ENCODE measurements at places on chromosomes 11 and 22.

GRCh38 chr11:12829131-12829530 lies 154.9 kb downstream of the TEAD1 start:
- DNase-seq: no peak

DNA sequence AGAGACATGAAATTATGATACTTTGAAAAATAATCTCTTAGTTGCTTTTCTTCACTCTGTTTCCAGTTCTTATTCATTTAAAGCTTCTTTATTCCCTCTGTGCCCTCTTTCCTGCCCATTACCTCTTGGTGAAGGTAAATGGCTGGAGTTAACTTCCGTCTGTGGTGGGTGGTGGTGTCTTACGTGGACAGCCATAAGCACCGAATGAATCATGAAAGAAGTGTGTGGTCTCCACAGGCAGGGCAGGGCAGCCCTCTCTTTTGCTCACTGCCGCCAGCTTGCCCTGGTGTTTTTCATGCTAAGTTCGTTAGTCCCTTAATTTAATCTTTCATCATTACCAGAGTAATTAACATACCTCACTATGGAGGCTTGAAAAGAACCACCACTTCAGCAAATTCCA lies 98.7 kb upstream of the SORL1-AS1 start:
- no peak for DNase-seq

DNA sequence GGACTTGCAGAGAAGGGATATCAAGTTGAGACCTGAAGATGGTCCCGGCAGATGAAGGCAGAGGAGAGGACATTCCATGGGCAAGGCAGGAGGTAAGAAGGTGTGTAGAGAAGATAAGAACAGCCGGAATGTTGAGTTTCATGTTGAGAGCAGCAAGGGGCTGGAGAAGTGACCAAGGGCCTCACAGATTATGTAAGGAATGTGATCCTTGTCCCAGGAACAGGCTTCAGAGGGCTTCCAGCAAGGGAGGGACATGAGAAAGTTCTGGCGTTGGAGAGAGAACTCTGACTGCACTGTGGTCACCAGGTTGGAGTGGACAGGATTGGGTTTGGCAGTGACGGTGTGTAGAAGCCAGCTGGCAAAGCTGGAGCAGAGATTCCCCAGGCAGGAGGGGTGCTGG lies 27.6 kb upstream of the PPFIA1 start:
- no peak for DNase-seq

DNA sequence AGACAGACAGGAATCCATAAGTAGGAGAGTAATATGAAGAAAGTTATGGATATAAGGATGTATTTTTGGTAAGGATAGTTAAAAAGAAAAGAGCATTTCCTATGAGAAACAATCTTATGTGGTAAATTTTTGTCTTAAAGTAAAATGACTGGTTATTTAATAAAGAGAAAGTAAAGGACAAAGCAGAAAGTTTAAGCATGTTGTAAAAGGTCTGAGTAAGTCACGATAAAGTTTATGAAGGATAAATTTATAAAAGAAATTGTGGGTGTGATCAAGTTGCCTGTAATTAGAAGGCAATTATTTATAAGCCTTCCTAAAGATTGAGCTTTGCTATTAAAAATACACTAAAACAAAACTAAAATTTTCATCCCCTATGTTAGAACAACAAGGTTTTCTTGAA lies 314.7 kb upstream of the SYN3 start:
- DNase-seq: no peak

DNA sequence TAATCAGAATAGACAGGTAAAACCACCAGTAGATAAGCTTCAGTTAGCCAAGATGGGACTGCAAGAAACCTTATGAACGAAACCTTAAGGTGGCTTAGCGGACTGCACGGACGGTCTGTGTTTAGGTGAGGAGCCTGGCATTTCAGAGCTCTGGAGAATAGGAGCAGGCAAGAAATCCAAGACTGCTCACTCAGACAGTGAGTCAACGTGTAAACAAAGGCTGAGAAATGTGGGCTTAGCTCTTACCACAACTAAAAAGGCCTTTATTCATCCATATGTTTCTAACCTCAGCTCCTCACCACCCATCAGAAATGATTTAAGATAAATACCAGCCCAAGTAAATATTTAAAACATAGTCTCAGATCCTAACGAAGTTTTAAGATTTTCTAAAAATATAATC lies 657.7 kb downstream of the OPCML start:
- DNase-seq: no peak

DNA sequence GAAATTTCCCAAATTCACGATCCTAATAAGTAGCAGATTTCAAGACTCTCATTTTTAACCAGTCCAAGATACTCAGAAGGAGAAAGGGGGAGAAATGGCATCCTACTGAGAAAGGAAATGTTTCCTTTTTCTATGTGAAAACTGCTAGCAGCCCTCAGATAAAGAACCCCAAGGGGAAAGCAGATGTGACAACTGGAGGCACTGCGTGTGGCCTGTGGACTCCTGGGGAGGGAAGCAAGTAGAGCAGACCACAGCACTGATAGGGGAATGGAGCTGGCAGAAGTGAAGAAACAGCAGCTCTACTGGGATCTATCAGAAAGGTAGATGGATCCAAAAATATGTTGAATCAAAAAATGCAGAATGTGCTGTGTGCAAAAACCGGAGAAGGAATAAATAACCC lies 239.7 kb upstream of the API5 start:
- no peak for DNase-seq

DNA sequence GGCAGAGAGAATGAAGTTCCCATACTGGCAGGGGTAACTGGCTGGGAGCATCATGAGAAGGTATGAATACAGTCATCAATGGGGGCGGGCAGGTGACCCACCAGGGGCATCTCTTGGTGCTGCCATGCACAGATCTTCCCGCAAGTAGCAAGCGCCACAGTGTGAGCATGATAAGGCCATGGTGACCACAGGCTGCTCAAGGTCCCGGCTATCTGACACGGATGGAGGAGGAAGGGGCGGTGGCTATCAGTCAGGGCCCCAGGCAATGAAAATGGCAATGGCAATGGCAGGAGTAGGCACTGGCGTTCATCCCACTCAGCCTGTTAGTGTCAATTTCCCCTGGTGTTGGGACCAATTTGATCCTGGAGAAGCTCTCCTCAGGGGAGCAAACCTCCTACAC lies 21.6 kb downstream of the ASCL2 start:
- DNase-seq: no peak

DNA sequence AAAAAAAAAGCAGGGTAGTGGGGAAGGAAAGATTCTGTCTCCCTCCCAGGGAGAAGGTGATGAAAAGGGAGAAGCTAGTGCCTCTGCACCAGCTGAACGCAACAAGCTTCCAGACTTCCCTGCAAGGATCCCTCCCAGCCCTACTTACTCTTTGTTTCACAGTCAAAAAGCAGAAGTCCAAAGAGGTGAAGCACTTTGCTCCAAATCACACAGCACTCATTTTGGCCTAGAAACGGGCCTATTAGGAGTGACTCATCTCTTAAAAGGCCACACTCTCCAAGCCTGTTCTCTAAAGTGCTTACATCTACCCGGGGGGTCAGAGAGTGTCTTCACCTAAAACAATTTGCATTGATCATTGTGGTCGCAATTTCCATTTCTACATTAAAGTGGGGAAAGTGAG lies 17.7 kb upstream of the GRK3 start:
- no peak for DNase-seq

DNA sequence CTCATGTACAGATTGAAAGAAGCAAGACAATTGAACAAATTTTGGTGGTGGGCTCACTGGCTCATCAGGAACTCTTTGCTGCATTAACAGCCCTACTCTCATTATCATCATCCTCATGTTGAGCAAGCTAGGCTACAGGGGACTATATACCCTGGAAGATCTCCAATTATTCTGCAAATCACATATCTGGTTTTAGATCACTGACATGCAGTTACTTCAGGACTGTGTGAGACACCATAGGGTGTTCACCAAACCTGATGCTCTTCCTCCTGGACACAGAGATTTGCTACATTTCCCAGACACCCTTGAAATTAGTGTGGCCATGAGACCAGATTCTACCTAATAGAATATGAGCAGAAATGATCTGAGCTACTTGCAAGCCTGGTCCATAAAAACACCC lies 23.0 kb upstream of the ME3 start:
- DNase-seq: no peak

- DNase-seq: no peak
Observed at GRCh38 chr11:5258543-5259262, 4.1 kb upstream of the HBG2 start.

GRCh38 chr11:82701847-82702520 lies 31.7 kb downstream of the FAM181B start:
- peak; percentile 45 for DNase-seq

DNA sequence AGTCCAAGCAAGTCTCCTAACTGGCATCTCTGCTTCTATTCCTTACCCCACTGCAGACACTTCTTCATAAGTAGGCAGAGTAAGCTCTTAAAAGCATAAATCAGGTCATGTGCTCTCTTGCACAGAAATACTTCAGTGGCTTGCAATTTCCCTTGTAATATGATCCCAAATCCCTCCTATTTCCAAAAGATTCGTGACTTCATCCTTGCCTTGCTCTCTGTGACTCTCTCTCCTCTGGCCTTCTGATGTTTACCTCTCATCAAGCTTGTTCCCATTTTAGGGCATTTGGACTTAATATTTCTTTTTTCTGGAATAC lies 37.4 kb upstream of the NCR3LG1 start:
- DNase-seq: peak; percentile 89

DNA sequence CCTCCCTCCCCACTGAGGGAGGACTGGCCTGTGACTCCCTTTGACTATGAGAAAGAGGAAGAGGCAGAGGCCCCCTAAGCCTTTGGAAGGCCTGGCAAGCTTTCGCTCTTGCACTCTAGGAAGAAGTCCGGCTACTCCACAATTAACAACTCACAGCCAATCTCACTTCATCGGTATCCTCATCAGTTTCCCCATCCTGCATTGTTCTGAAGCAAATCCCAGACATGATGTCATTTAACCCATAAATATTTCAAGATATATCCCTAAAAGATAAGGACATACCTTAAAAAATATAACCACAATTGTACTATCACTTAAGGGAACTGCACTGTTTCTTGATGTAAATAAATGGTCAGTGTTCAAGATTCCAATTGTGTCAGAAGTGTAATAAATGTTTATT lies 63.1 kb downstream of the CWC15 start:
- peak; percentile 27 for DNase-seq

DNA sequence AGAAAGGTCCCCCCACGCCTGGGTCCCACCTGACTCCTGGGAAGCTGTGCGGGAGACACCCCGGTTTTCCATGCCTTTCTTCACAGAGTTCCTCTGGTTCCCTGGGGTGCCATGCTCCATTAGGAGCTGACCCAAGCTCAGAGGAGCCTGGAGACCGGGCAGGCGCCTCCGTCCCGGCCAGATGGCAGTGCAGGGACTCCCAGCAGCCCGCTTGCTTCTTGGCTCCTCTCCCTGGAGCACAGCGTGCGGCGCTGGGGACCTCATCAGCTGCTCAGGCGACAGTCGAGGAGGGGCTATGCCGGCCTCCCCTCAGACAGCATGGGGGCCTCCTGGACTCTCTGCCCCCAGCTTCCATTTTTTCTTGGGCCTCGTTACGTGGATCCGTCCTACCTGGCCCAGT lies 13.1 kb upstream of the TTLL12 start:
- no peak for DNase-seq

DNA sequence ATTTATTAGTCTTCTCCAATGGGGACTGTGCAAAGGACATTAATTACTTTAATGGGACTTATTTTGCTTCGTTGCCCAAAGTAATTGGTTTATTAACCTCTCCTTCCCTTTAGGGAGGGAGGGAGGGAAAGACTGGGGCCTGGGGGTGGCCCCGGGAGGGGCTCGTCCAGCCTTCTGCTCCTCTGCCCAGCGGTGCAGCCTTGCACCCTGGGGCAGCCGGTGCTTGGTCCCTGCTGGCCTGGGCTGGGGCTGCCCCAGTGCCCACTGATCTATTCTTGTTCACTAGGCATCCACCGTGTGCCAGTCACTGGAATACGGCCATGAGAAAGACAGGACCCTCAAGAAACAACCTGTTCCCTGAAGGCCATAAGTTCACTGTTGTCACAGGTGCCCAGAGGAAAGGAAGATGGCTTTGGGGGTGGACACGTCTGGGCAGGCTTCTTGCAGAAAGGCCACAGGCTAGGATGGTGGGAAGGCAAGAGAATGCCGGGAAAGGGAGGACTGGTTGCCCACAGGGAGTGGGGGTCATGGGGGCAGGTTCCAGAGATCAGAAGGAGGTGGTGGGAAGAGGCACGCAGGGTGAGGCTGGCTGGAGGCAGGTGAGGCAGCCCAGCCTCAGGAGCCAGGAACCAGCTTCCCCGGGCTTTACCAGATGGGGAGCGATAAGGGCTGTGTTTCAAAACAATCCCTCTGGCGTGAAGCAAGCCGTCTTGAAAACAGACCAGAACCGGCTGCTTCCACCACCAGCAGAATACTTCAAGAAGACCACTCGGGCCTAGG lies 47.6 kb upstream of the KCNQ1OT1 start:
- DNase-seq: no peak

DNA sequence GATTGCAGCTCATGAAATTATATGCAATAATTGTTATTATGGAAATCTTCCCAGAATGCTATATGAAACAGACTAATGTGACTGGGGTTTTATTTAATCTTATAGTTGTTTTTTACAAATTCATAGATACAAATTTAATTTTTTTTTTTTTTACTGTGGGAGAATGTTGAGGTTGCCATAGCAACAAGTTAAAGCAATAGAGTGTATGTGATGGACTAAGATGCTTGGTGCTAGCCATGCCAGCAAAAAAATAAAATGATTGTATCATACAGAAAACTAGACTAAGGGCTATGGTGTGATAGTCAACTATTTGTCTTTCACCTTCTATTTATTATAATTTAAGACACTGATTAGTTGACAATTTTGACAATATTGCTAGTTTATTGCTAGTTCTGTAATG lies 163.2 kb upstream of the BLID start:
- no peak for DNase-seq

GRCh38 chr11:17781221-17781620 lies 46.6 kb downstream of the KCNC1 start:
- no peak for DNase-seq

GRCh38 chr22:31929167-31929930 lies 15.0 kb upstream of the YWHAH start:
- DNase-seq: no peak

- DNase-seq: peak; percentile 36
Observed at GRCh38 chr22:28521451-28521850, 158.2 kb downstream of the TTC28 start.

DNA sequence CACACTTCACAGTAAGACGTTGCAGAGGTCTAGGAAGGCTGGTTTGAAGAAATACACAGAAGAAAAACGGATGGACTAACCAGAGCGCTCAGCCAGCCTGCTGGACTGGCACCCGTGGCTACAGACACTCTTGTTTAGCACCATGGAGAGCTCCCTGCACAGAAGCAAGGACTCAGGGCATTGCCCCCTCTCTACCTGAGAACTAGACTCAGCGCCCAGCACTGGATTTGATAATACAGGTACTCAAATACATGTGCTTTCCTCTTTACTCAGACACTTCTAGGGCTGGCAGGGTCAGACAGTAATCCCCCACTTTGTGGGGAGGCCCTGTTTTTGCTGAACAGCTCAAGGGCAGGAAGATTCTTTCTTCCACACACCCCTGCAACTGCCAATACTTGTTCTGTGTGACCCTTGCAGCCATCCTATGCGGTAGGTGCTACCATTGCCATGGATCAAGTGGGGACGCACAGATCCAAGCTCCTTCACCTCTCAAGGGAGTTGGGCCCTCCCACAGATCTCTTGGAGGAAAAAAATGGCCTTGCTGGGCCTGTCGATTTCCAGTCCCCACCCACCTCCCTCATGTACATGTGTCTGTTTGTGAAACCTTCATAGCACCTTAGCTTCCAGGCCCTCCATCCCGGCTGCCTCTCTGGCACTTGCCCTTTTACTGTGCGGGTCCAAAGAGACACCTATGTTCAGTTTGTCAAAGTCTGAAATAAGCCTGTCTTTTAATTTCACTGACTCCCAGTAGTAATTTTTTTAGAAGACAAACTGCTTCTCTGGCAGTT lies 5.1 kb upstream of the P2RX6 start:
- DNase-seq: peak; percentile 59

GRCh38 chr11:130295657-130296056 lies 19.1 kb downstream of the ZBTB44 start:
- DNase-seq: no peak
